Ecto neural progenitor cell (in vitro differentiated cells): ENCODE measurements at places on chromosomes 5 and 9.
A peak's percentile ranks its signal among the peaks of the same experiment; 100 is the strongest.

DNA sequence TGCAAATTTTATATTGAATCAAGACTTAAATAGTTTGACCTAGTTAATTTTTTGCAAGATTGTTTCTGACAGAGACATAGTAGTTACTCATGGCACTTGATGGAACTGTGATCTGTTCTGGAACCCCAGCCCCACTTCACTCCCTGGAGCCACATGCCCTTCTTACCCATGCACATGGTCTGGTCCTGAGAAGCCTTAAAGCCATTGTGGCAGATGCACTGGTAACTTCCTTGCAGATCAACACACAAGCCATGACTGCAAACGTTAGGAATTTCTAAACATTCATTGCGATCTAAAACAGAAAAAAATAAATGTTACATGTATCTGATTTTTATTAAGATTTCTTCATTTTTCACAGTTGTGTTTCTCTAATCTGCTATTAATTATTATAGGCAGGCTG, 221.2 kb downstream of the SLC12A2 start:
- DNase-seq: no peak

DNA sequence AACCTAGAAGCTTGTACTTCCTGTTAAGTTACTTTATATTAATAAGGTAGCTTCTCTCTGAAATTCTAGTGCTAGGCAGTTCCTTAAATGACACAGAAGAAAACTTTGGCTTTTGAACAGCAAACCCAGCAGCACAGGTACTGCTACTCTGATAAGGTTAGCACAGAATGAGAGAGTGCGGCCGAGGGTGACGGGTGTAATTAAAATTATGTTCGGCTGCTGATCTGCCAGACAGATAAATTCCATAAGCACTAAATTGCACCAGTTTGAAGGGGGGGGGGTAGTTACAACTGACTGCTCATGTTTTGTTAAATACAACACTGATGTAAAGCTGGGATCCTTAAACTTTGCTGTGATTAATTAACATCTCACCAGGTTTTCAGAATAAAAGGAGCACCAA, 475.1 kb downstream of the SPOCK1 start:
- DNase-seq: no peak

DNA sequence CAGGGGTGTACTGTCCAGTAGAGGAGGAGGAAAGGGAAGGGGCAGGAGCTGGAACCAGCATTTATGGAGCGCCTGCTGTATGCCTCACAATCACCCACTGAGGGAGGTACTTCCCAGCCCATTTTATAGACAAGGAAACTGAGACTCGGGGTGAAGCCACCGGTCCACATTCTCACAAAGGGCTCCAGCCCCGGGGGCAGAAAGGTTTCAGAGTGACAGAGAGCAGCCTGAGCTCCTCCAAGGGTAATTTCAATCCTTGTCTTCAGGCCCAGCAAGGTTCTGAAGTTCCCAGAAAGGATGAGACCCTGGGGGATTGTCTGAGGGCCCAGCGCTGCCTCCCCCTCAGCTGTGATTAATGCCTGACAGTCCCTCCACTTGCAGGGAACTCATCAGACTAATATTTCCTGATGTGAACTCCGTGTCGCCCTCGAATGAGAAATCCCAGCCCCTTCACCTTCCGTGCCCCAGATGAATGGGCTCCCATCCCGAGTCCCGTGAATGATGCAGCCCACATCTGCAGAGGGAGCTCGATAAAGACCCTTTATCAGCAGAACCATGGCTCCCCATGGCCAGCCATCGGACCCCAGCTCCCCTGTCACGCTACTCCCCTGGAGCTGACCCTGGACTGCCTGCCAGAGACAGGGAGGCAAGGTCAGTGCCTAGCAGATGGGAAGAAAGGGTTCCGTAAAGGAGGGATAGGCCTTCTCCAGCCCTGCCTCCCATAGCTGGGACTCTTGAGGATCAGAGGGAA, 32.1 kb upstream of the MVB12B start:
- DNase-seq: peak; percentile 34

- no peak for DNase-seq
Observed at GRCh38 chr5:179803651-179804554, 2.8 kb downstream of the MGAT4B start.

GRCh38 chr9:95073918-95074317, 243.6 kb downstream of the FANCC start:
- no peak for DNase-seq

GRCh38 chr9:105248691-105249090, 4.2 kb downstream of the SLC44A1 start:
- DNase-seq: no peak

DNA sequence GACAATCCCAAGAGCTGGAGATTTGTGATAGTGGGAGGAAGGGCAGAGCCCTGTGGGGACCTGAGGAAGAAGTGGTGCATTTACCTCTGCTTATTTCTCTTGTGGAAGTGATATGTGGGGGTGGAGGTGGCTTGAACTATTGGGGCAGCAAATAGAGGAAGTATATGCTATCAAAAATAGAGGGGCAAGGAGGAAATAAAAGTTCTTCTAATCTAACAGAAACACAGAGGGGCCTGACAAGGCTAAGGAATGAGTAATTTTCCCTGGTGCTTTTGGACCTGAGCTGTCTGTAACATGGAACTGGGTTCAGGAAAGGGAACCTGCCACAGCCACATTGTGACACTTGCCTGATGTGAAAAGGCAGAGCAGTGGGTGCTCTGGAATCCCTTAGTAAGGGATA, 378.6 kb upstream of the KLF4 start:
- DNase-seq: no peak

DNA sequence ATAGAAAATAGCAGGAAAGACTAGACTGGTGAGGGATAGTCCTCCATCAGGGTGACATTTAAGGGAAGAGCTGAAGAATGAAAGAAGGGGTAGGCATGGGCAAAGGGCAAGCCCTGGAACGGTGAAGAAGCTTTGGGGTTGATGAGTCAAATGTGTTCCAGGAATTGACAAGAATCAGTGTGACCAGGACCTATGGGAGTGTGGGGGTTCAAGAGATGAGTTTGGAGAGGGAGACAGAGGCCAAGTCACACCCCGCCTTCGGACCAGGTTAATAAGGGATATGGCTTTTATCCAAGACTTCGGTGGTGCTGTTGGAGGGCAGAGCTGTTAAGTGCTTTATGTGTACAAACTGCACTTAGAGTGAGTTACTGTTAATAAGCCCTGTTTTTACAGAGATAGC, 920 bp downstream of the PMPCA start:
- no peak for DNase-seq

GRCh38 chr5:169095976-169096375, 205.0 kb downstream of the SLIT3 start:
- no peak for DNase-seq

GRCh38 chr9:95666096-95666784, 149.5 kb upstream of the PTCH1 start:
- no peak for DNase-seq

GRCh38 chr5:12772276-12772675, 868.0 kb upstream of the CTNND2 start:
- DNase-seq: no peak

DNA sequence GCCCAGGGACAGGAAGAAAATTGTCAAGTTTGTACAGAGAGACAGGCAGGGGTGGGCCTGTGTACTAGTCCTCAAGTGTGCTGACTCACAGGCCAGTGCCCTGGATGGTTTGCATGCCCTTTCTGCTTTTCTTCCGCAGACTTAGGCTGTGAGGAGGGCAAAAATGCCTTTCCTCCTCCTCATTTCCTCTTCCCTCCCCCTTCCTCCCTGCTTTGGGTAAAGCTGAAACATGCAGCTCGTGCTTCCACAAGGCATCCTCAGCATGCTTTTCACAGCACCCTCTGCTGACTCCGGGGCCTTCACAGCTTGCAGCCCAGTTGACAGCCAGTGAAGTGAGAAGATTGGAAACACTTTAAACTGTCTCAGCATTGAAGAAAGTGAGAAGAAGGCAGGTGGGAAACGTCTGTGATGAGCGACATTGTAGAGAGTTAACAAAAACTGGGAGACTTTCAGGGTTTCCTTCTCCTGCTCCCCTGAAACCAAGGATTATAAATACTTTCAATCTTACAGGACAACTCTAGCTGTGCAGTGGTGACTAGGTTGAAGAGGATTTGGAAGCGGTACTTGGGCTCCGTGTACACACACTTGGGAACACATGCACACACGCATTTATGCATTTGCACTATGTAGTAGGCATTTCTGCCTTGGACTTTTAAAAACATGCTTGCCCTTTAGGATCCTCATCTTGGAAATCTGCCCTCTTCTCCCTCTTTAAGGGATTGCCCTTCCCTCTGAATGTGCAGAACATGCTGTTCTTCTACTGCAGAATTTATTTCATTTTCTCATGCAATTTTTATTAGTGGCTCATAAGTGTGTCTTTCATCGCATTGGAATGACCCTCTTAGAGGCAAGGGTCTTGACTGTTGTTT, 138.8 kb downstream of the GRIA1 start:
- peak; percentile 53 for DNase-seq

DNA sequence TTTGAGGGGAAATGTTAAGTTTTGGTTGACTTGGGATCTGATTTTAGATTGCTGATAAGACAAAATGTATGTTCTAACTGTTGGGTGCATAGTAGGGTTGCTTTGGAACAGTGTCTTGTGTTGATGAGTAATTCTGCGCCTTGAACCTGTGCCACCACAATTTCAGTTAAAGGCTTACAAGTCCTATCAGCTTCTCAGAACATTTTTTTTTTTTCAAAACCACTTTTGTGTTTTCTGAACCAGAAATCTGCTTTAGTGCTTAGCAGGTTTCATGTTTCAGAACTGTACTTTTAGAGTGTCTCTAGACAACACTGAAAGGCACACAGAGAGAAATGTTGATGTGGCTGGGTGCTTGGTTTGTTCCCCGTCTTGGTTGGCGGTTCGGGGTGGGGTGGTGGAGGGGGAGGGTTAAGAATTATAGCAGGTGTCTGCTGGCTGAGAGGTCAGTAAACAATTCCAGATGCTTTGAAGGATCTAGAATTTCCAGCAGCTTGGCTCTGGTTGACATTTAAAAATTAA, 84.6 kb downstream of the ANKRD55 start:
- DNase-seq: no peak

DNA sequence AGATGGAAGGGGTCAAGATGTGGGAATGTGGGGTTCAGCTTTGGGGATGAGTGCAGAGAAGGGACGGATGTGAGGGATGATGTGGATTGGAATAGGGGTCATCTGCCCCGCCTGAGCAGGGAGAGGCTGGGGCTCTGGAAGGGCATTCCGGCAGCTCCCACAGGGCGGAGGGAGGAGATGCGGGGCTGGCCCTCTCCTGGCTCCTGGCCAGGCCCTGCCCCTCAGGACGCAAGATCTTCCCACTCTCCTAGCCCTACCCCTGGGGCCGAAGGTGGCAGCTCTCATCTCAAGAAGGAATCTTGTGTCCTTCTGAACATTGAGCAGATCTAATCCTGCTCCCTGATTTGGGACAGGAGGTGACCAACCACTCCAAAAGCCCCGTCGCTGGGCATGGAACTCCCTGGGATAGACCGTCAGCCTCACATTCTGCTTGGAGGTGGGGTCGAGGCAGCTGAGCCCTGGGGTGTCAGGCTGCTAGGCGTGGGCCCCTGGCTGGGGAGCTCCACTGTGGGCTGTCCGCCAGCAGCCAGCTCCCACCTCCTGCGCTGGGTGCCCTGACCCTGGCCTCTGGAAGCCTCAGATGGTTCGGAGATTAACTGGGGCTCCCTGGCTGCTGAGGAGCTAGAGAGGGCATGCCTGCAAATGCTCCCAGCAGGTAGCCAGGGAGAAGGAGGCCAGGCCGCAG, 125.2 kb downstream of the ZNF354C start:
- no peak for DNase-seq

DNA sequence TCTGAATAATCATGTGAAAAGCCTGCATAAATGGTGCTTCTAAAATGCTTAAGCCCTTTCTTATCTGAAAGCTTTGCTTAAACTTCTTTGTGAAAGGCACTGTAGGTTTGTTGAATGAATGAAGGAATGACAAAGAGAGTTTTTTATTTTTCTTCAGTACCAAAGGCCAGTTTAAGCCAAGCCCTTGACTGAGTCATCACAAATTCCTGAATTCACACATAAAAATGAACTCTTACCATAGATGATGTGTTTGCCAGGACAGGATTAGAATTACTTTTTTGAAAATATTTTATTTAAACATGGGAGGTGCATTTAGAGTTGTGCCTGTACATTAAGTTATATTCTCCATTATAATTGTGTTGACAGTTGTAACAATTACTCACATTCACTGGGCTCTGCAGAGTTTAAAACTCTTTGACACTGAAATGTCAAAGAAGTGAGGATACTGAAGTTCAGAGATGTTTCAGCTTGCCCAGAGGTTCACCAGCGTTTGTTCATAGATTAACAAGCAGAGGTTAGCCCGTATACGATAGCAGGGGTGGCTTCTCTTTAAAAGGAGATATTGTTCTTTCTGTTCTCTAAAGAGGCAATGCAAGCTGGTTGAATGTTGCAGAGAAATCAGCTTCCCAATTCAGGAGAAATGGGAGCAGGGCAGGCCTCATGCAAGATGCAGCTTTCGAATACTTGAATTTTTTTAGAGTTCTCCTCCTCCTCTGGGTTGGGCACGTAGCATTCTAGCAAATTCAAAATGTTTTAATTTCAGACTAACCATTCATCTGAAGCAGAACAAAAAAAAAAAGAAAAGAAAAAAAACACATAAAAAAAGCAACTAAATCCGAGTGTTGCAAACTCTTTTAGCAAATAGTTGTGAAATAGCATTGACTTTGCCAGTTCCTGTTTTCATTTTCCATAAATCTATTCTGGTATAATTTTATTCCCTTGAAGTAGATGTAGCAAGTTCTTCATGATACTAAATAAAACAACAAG, 358.7 kb upstream of the KLF4 start:
- no peak for DNase-seq

GRCh38 chr9:129336130-129336528, 158.1 kb upstream of the IER5L start:
- no peak for DNase-seq

GRCh38 chr5:67246546-67247268, 50.1 kb upstream of the CD180 start:
- no peak for DNase-seq
